ENCODE measurements at places on chromosomes 12 and 14. TPM values are rescaled to one million over a fixed set of nuclear protein-coding genes. Genes with fewer than 3 reads are reported as not detected.

GRCh38 chr14:102985665-102986064 is 63.2 kb downstream of the AMN start:
- no peak overlapping the region for H3K27ac ChIP-seq
- no peaks in the 10 kb centered on the region for H3K36me3 ChIP-seq
- no peak overlapping the region for H3K4me3 ChIP-seq
- no peaks in the 10 kb centered on the region for H3K4me1 ChIP-seq

- no peak for DNase-seq
- peaks cover 21% of the 10 kb centered on the region for H3K4me1 ChIP-seq
- peaks cover 22% of the 10 kb centered on the region for H3K27me3 ChIP-seq
- H3K36me3 ChIP-seq: no peaks in the 10 kb centered on the region
Measured at GRCh38 chr14:73238424-73238852, 1.1 kb downstream of the PAPLN start.

DNA sequence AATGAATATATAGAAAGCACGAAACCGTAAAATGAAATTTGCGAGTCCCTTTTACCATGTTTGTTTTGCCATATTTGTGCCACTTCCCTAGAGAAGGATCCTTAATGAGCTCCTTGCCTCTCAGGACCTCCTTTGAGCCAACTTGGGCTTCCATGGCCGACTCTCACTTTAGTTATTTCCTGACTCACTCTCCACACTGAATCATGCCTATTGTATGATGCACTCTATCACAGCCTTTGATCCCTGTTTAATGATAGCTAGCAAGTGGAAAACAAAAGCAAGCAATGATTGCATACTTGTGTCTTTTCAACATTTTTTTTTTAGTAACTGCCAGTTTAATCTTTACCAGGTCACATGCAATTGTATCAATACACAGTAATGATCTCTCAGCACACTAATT is 153.2 kb downstream of the CCER1 start:
- no peak for DNase-seq
- no peaks in the 10 kb centered on the region for H3K4me1 ChIP-seq
- no peak overlapping the region for H3K27ac ChIP-seq
- H3K36me3 ChIP-seq: no peaks in the 10 kb centered on the region

DNA sequence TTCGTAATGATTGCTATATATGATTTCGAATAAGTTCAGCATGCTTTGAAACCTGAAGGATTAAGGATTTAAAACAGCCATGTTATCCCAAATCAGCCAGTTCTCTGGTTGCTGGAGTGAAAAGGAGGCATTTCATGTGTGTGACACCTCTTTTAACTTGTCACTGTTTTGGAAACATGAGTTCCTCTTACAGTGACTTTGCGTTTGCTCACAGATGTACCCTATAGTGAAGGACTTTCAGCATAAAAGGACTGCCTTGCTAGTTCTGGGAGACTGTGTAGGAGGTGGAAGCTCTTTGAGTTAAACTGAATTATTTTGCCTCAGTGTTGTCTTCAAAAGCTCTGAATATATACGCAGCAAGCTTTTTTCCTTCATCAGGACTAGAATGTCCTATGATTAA is 7.6 kb downstream of the RNASE11 start:
- DNase-seq: no peak
- H3K27ac ChIP-seq: no peak overlapping the region
- H3K4me1 ChIP-seq: no peaks in the 10 kb centered on the region
- no peak overlapping the region for H3K4me3 ChIP-seq
- H3K27me3 ChIP-seq: no peaks in the 10 kb centered on the region

DNA sequence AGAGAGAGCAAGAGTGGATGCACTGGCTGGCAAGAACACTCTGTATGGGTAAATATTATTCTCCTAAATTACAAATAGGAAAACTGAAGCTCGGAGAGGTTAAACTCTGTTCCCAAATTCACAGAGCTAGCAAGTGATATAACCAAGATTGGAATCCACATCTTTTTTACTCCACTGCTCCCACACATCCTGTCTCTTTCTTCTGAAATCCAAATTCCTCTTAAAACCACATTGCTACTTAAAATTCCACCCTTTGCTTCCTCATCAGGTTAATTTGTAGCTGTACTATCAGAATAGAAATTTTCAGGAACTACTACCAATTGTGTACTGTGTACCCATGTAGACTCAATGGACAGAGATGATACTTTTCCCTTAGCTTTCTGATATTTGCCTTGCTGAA is 74.4 kb downstream of the ARMH4 start:
- DNase-seq: no peak
- H3K4me1 ChIP-seq: no peaks in the 10 kb centered on the region
- no peaks in the 10 kb centered on the region for H3K36me3 ChIP-seq
- H3K27me3 ChIP-seq: no peaks in the 10 kb centered on the region
- H3K27ac ChIP-seq: no peak overlapping the region

DNA sequence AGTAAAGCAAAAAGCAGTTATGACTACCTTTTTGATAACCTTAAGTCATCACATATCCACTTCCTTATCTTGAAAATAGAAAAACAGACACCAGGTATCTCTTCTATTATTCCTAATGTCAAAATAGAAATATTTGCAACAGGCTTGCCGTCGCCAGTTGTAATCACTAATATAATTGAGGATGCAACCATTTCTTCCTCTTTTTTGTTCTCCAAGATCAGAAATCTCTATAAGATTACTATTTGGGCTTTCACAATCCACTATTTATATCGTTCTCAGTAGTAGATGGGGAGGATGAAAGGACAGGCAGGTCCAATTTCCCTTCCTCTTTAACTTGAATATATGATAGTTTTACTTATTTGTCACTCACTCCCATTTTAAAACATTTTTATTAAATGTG is 130.2 kb upstream of the HMGA2 start:
- no peak for DNase-seq
- H3K27ac ChIP-seq: no peak overlapping the region
- H3K36me3 ChIP-seq: no peaks in the 10 kb centered on the region
- H3K4me3 ChIP-seq: no peak overlapping the region
- H3K4me1 ChIP-seq: no peaks in the 10 kb centered on the region

GRCh38 chr12:70045514-70045913 is 197.7 kb upstream of the CNOT2 start:
- no peaks in the 10 kb centered on the region for H3K36me3 ChIP-seq
- no peak overlapping the region for H3K4me3 ChIP-seq
- DNase-seq: no peak
- H3K27me3 ChIP-seq: no peaks in the 10 kb centered on the region

GRCh38 chr14:76267322-76268046 is 108.5 kb upstream of the ESRRB start:
- peaks cover 6% of the 10 kb centered on the region for H3K4me1 ChIP-seq
- no peak for DNase-seq
- H3K27me3 ChIP-seq: peaks cover 4% of the 10 kb centered on the region
- no peak overlapping the region for H3K27ac ChIP-seq

DNA sequence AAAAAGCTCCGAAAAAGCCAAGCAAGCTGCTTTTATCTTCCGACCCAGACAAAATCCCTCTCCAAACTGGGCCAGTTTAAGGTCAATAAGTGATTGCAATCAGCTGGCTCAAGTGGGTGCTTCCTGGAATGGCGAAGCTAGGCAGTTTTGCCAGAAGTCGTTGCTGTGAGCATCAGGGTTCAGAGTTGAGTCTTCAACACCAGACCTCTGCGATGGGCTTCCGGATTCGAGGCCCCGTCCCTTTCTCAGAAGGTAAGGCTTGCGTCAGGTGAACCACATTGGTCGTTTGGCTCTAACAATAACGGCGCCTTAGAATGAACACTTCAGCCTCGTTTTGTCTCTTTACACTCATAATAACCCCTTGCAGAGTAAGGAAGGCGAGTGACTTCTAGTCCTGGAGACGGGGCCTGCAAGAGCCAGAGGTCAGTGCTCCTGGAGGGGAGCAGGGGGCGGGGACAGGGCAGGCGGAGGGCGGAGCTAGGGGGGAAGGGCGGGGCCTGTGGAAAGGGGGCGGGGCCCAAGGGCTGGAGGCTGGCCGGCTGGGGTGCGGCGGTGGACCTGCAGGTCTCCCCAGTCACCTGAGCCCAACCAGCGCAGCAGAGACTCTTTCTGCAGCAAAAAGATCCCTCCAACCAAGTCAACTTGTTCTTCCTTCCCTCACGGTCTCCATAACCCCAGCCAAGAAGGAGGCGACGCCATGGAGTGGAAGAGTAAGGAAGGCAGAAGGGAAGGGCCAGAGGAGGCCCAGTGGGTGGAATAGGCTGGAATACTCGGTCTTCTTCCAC is 34.0 kb upstream of the NFYB start:
- H3K36me3 ChIP-seq: no peaks in the 10 kb centered on the region
- no peak for DNase-seq
- no peak overlapping the region for H3K27ac ChIP-seq
- no peaks in the 10 kb centered on the region for H3K4me1 ChIP-seq

DNA sequence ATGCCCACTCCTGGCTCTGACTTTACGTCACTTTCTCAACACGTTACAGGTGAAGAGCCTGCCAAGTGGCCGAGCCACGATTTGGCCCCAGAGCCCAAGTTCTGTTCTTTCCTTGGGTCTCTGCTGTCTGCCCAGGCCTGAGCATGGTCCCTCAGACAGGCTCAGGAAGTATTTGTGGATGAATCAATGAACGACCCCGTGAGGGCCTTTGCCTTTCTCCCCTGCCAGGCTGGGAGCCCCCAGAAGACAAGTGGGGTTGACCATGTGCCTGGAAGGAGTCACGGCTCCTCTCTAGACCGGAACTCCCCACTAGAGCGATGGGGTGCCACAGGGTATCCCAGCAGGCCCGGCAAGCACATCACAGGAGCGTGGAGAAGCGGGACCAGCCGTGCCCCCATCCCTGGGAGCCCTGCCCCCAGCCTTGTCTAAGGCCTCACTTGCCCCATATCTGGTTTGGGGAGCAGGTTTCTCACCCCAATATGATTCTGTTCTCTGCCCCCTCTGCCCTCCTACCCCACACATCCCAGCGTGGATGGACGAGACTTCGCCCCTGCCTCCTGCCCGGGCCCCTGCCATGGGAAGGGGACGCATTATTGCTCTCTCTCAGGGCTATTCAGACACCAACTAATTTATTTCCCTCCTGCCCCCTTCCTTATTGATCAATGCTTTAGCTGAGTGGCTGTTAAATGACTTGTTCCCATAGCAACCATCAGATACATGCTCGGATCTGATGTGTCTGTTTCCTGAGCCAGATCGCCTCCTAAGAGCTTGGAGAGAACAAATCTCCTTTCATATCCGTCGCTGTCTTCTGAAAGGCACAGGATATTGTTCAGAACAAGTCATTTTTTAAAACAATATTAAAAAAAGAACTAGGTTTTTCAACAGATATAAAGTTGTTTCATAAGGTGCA is 69.0 kb downstream of the DIO3 start:
- no peak overlapping the region for H3K4me3 ChIP-seq
- peaks cover 8% of the 10 kb centered on the region for H3K27me3 ChIP-seq
- H3K27ac ChIP-seq: no peak overlapping the region
- H3K4me1 ChIP-seq: peaks cover 12% of the 10 kb centered on the region

GRCh38 chr12:130104571-130105106 is 57.6 kb upstream of the FZD10 start:
- no peak overlapping the region for H3K27ac ChIP-seq
- H3K27me3 ChIP-seq: no peaks in the 10 kb centered on the region
- DNase-seq: no peak
- H3K4me1 ChIP-seq: no peaks in the 10 kb centered on the region
- no peaks in the 10 kb centered on the region for H3K36me3 ChIP-seq

DNA sequence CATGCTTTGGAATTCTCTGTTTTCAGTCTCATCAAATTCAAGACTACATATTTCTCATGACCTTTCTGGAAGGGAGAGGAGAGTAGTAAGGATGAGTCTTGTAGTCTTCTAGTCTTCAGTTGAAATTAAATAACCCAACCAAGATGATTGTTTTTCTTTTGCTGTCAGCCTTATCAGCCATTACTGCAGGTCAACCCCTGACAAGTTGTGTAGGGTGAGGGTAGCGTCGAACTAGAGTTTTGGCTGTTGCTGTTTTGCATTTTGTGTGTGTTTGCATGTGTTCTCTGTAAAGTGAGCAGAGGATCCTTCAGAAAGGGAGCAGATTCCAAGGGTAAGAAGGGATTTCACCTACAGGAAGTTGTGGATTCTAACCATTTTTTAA is 28.4 kb downstream of the DIP2B start:
- DNase-seq: no peak
- no peak overlapping the region for H3K4me3 ChIP-seq
- peak overlapping the region; percentile 26 for H3K27ac ChIP-seq
- H3K4me1 ChIP-seq: peaks cover 40% of the 10 kb centered on the region
- H3K27me3 ChIP-seq: no peaks in the 10 kb centered on the region
- no peaks in the 10 kb centered on the region for H3K36me3 ChIP-seq

DNA sequence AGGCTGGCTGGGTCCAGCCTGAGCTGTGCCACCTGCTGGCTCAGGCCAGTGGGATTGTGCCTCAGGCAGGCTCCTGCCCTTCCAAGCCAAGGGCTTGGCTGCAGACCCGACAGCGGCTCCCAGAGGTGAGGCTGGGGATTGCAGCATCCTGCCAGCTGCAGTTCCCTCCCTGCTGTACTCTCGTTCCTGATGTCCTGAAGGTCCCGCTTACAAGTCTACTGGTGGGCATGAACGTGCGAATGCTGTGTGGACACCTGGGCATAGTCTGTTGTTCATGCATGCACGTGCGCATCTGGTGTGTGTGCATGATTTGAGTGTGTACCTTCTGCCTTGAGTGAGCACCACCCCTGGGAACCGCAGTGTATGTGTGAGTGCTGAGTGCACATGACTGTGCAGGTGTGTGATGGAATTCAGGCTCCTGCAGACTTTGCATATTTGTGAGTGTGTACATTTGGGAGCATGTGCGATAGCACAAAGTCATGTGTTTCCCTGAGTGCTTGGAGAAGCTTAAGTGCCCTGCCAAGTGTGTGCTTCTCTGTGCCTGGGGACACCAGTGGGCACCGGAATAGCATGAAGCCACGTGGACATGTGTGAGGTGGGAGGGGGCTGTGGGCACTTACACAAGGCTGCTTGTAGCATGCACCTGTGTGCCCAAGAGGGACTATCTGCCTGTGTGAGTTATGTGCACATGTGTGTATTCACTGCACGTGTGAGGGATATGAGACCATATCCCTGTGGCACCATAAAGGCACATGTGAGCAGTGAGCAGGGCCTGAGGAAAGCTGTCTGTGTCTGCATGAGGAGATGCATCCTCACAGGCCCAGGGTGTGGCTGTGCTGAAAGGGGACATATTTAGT is 19.3 kb upstream of the KRT7 start:
- peak; percentile 61 for DNase-seq

DNA sequence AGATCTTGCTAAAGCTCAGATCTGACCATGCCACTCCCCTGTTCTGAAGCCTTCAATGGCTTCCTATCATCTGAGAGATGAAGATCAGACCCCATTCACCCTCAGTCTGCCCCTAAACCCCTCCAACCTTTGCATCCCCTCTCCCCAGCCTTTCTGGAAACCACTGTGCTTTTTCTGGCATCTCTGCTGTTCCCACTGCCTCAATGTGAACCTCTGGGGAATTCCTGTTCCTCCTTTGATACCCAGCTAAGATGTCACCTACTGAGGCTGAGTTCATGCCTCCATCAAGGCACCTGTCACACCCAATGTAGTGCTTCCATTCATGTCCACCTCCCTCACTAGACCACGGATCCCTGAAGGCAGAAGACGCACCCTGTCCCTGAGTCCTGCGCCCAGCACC is 19.3 kb downstream of the CYP46A1 start:
- H3K27ac ChIP-seq: no peak overlapping the region
- no peaks in the 10 kb centered on the region for H3K27me3 ChIP-seq
- DNase-seq: no peak
- H3K36me3 ChIP-seq: no peaks in the 10 kb centered on the region

Gene POTEG
- not detected for total RNA-seq

All from natural killer cell (primary cell).